ENCODE measurements at places on chromosomes 7 and 10. TPM values are rescaled to one million over a fixed set of nuclear protein-coding genes. Genes with fewer than 3 reads are reported as not detected.

GRCh38 chr10:23918090-23918723, 290.7 kb upstream of the KIAA1217 start:
- DNase-seq, result no peak
- no peaks in the 10 kb centered on the region for H3K4me1 ChIP-seq
- H3K27me3 ChIP-seq, result no peaks in the 10 kb centered on the region
- H3K36me3 ChIP-seq, result no peaks in the 10 kb centered on the region
- H3K27ac ChIP-seq, result no peak overlapping the region
- H3K4me3 ChIP-seq, result no peak overlapping the region

GRCh38 chr10:88440541-88440940, 142.6 kb downstream of the RNLS start:
- DNase-seq, result no peak
- no peak overlapping the region for H3K27ac ChIP-seq
- no peak overlapping the region for H3K4me3 ChIP-seq

FOXI2 gene
- total RNA-seq, result not detected

PAX4 gene
- not detected for total RNA-seq

DNA sequence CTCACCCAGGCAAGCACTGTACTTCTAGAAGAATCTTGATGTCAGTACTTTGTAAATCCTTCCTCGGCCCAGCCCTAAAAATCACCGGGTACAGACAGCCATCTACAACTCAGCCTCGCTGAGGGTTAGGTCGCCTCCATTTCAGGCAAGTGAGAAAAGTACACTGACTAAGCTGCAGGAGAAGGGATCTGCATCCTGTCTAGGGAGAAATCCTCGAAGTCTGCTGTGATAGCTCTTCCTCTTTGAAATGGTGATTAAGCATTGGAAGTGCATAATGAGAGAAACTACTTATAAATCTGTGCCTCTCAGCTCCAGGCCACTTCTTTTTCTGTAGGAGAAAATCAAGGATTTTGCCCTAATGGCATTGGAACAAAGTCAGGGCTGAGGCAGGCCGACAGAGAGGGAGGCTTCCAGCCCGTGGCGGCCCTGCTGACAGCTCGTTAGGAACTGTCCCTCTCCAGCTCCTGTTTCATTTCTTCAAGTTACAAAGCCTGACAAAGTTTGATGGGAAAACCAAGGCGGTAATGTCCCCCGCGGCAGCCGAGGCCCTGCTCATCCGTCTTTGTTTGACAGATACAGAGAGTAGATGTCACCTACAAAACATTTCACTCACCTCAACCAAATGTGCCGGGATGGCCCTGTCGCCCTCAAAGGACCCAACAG, 14.1 kb upstream of the GOT1 start:
- no peak for DNase-seq
- H3K4me1 ChIP-seq, result no peaks in the 10 kb centered on the region
- H3K36me3 ChIP-seq, result no peaks in the 10 kb centered on the region
- H3K4me3 ChIP-seq, result no peak overlapping the region

DNA sequence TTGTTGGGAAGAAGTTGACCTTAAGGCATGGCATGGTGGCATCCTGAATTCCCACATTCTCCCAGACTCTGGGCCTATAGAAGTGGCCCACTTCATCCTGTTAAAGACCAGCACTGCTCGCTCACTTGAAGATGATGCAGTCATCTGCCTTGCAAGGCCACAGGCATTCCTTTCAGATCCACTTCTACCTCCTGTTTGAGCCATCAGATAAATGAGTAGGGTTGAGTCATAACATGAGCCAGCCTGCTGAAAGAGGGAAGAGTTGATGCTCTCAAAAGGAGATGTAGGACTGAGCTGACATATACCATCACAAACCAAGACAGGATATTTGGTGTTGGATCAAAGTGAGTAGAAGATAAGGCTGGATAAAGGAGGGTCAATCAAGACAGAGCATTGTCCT, 1.5 kb upstream of the EBLN1 start:
- no peaks in the 10 kb centered on the region for H3K4me1 ChIP-seq
- no peaks in the 10 kb centered on the region for H3K36me3 ChIP-seq
- no peak for DNase-seq
- no peak overlapping the region for H3K27ac ChIP-seq

- no peak overlapping the region for H3K27ac ChIP-seq
- DNase-seq, result no peak
- no peak overlapping the region for H3K4me3 ChIP-seq
- H3K4me1 ChIP-seq, result no peaks in the 10 kb centered on the region
These were observed 2.1 kb downstream of the FAM170B start for GRCh38 chr10:49131507-49132361.

DNA sequence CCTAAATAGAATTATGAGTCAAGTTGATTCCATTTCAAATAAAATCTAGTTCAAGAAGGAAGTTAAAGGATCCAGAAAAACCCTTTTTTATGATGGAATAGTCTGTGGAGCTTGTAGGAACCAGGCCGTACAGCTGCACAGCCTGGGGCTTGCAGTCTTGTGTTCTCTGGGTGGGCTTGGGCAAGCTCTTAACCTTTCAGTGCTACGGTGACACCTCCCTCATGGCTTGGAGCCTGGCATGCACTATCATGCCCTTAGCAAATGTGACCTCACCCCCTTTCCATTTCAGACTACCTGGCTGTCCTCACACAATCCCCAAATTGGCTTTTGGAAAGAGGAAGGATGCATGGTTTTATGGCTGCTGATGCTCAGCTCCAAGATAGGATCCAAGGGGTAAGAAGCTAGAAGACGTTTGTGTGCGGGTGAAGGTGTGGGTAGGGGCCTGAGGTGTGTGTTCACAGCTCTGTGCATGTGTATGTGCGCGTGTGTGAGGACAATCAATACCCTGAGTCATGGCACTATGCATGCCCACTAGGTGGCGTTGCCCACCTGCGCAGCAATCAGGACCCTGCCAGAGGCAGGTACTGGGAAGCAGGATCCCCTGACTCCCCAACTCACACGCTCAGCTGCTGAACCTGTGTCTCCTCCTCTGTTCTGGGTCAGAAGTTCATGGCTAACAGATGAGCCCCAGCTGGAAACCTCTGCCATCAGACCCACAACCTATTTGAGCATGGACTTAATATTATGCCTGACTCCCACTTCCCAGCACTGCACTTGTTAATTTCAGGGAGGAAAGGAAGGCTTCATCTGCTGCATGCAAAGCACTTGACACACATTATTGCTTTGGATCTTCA, 113.4 kb downstream of the PTPN20 start:
- no peaks in the 10 kb centered on the region for H3K4me1 ChIP-seq
- no peak overlapping the region for H3K27ac ChIP-seq
- no peaks in the 10 kb centered on the region for H3K36me3 ChIP-seq
- no peak overlapping the region for H3K4me3 ChIP-seq
- peak; percentile 82 for DNase-seq
- no peaks in the 10 kb centered on the region for H3K27me3 ChIP-seq

GRCh38 chr10:52100011-52100547, 214.0 kb upstream of the DKK1 start:
- H3K36me3 ChIP-seq, result no peaks in the 10 kb centered on the region
- no peaks in the 10 kb centered on the region for H3K4me1 ChIP-seq
- no peaks in the 10 kb centered on the region for H3K27me3 ChIP-seq
- H3K27ac ChIP-seq, result no peak overlapping the region

DNA sequence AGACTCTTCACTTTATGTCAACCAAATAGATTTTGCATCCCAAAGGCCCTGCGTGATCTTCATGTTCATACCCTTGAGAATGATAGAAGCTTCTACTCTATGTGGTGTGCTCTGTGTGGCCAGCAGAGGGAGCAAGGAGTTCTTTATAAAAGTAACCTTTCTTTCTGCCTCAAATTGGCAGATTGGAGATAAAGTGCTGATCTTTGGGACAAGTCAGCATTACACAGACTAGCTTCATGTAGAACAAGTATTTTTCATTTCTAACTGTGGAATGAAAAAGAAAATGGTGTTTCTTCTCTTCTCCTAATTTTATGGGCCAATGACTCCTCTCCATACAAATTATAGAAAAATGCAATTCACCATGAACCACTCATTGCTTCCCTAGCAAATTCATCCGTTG, 1214.1 kb downstream of the SORCS1 start:
- peak; percentile 81 for DNase-seq
- H3K36me3 ChIP-seq, result no peaks in the 10 kb centered on the region
- H3K4me1 ChIP-seq, result peaks cover 14% of the 10 kb centered on the region
- H3K4me3 ChIP-seq, result no peak overlapping the region
- no peak overlapping the region for H3K27ac ChIP-seq

GRCh38 chr7:151063212-151063561, 3.8 kb downstream of the SLC4A2 start:
- DNase-seq, result no peak
- no peak overlapping the region for H3K27ac ChIP-seq
- H3K4me1 ChIP-seq, result peaks cover 22% of the 10 kb centered on the region
- 0 out of 2 replicates have a peak, but pooled peaks cover 3% of the 10 kb centered on the region for H3K36me3 ChIP-seq
- H3K4me3 ChIP-seq, result no peak overlapping the region

- H3K27ac ChIP-seq, result no peak overlapping the region
- H3K4me1 ChIP-seq, result no peaks in the 10 kb centered on the region
- no peak overlapping the region for H3K4me3 ChIP-seq
- no peak for DNase-seq
- H3K36me3 ChIP-seq, result no peaks in the 10 kb centered on the region
- no peaks in the 10 kb centered on the region for H3K27me3 ChIP-seq
These were observed 22.8 kb upstream of the FAM20C start for GRCh38 chr7:169276-170172.

NEUROD6 gene
- not detected for total RNA-seq

GRCh38 chr10:117619223-117619622, 76.7 kb downstream of the EMX2 start:
- no peak overlapping the region for H3K27ac ChIP-seq
- H3K27me3 ChIP-seq, result no peaks in the 10 kb centered on the region
- no peak overlapping the region for H3K4me3 ChIP-seq
- no peaks in the 10 kb centered on the region for H3K4me1 ChIP-seq
- H3K36me3 ChIP-seq, result no peaks in the 10 kb centered on the region
- no peak for DNase-seq

DNA sequence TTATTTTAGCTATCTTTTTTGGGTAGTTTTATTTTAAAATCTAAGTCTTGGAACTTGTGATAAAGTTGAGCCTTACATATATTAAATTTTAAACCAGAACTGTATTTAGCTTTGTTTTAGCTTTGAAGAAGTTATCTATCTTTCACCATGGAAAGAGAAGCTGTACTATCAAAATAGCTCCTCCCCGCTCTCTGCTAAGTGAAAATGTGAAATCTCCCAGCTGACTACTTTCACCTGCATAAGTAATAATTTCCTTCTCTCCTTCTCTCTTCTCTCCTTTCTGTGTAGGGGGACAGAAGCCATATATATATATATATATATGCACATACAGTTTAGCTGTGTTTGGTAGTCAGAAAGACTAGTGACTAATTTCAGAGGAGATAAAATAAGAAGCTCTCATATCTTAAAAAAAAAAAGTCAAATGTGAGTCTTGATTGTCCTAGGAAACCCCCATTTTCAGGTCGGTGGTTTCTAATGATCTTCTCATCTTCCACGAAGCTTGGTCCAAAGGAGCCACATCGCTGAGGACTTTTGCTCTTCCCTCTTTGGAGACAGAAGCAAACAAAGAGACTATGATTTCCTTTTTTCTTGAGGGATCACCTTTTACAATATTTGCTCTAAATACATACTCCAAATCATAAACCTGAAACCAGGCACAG, 30.6 kb upstream of the GDI2 start:
- H3K27me3 ChIP-seq, result no peaks in the 10 kb centered on the region
- H3K4me1 ChIP-seq, result peaks cover 51% of the 10 kb centered on the region
- no peak overlapping the region for H3K4me3 ChIP-seq
- no peak for DNase-seq

PDK4 gene
- total RNA-seq, result not detected

DNA sequence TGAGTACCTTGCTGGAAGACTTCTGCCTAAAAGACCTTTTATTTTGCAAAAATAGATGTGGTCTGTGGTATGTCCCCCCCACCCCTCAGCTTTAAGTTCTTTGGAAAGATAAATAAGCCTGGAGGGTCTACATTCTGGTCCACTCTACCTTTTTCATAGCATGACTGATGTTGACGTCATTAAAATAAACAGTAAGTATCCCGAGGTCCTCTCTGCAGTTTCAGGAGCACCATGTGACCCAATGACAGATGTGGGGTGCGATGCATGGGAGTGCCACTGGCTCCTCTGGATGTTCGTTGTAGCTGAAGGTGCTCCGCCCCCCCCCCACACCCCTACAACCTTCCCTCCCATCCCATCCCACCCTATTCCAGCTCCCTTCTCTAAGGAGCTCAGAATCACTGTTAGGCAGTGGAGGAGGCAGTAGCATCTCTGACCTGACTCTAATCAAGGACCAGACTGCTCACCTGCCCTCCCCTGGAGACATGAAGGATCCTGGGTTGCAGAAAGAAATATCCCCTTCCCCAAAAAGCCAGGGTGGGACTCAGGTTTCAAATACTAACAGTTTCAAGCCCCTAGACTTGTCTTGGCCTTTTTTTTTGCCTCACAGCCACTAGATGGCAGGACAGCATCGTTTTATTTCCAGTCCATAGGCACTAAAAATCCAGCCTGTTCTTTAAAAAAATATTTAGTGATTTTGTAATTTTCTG, 25.1 kb downstream of the CASP7 start:
- no peaks in the 10 kb centered on the region for H3K4me1 ChIP-seq
- H3K27me3 ChIP-seq, result no peaks in the 10 kb centered on the region
- no peak overlapping the region for H3K4me3 ChIP-seq
- peaks cover 5% of the 10 kb centered on the region for H3K36me3 ChIP-seq
- DNase-seq, result peak; percentile 80

DNA sequence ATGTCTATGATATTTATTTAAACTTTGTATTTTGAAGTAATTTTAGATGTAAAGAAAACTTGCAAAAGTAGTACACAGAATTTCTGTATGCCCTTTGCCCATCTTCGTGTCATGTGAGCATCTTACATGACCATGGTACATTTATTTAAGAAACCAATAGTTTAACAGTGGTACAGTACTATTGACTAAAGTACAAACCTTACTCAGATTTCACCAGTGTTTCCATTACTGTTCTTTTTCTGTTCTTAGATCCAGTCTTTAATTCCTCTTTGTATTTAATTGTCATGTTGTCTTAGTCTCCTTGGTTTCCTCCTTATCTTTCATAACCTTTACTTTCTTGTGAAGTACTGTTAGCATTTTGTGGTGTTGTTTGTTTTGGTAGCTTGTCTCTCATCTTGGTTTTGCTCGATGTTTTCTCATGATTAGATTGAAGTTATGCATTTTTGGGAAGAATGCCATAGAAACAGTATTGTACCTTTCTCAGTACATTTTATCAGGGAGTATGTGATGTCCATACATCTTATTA, 24.1 kb downstream of the TAX1BP1 start:
- peaks cover 17% of the 10 kb centered on the region for H3K36me3 ChIP-seq
- H3K27me3 ChIP-seq, result no peaks in the 10 kb centered on the region
- no peaks in the 10 kb centered on the region for H3K4me1 ChIP-seq
- H3K27ac ChIP-seq, result no peak overlapping the region

ACSM6 gene
- total RNA-seq, result not detected

DNA sequence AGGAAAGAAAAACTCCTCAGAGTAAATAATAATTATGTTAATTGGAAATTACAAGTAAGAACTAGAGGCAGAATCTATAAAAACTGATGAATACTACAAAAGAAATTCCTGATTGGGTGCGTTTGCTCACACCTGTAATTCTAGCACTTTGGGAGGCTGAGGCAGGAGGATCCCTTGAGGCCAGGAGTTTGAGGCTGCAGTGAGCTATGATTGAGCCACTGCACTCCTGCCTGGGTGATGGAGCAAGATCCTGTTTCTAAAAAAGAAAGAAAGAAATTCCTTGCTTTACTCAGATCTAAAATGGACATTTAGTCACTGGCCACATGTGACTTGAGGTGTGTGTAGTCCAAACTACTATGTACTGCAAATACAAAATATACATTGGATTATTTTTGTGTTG, 42.0 kb downstream of the MCU start:
- H3K4me1 ChIP-seq, result peaks cover 36% of the 10 kb centered on the region
- no peak overlapping the region for H3K4me3 ChIP-seq
- H3K27ac ChIP-seq, result no peak overlapping the region
- no peak for DNase-seq
- H3K27me3 ChIP-seq, result no peaks in the 10 kb centered on the region
